Left colon (tissue), 2 donors: ENCODE measurements at places on chromosomes 3 and 15.

- DNase-seq: no peak
Measured at GRCh38 chr3:129558081-129558771, 15.3 kb downstream of the H1-8 start.

DNA sequence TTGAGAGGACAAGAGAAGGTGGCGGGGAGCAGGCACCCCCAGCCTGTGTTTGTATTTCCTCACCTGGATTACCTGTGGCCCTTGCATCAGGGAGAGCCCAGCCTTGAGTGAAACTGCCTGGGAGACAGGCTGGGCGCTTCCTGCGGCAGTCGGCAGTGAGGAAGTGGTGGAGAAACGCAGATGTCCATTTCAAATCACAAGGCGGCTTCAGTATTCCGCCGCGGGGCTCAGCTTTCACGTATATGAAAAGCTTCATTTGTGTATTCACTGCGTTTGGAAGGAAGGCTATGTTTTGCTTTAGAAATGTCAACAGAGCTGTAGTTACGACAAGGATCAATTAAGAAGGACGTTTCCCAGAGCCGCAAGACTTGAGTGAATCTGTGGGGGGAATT, 167.4 kb upstream of the CTDSPL start:
- DNase-seq: no peak

- no peak for DNase-seq
Measured at GRCh38 chr3:123682781-123683504, 98.1 kb upstream of the HACD2 start.

DNA sequence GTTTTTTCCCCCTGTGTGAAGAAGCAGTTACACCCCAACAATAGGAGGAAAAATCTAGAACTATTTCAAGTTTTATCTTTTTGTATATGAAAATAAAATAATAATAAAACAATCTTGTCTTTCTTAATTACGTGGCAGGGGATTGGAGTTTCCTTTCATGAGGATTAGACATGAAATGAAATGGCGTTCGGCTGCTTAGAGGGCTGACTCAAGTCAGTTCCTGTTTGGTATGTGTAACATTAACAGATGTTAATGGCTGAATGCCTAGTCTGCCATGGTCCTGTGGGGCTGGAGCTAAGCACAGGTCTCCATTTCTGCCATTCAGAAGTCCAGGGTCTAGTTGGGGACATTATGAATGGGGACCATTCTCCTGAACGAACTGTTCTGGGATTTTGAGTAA, 3.1 kb upstream of the EXOG start:
- DNase-seq: no peak

GRCh38 chr15:37098468-37099318, 1.7 kb downstream of the MEIS2 start:
- DNase-seq: peak; percentile 23

GRCh38 chr3:151330899-151331298, 1.6 kb upstream of the P2RY13 start:
- no peak for DNase-seq

GRCh38 chr3:168090306-168091085, 5.2 kb downstream of the GOLIM4 start:
- DNase-seq: no peak
